SK-N-SH (cell line): ENCODE measurements at places on chromosomes 4 and X. TPM values are rescaled to one million over a fixed set of nuclear protein-coding genes. Genes with fewer than 3 reads are reported as not detected.

PWWP3B gene
- polyA plus RNA-seq, result not detected in 2 replicates

TRPC5OS gene
- polyA plus RNA-seq, result not detected in 2 replicates

DNA sequence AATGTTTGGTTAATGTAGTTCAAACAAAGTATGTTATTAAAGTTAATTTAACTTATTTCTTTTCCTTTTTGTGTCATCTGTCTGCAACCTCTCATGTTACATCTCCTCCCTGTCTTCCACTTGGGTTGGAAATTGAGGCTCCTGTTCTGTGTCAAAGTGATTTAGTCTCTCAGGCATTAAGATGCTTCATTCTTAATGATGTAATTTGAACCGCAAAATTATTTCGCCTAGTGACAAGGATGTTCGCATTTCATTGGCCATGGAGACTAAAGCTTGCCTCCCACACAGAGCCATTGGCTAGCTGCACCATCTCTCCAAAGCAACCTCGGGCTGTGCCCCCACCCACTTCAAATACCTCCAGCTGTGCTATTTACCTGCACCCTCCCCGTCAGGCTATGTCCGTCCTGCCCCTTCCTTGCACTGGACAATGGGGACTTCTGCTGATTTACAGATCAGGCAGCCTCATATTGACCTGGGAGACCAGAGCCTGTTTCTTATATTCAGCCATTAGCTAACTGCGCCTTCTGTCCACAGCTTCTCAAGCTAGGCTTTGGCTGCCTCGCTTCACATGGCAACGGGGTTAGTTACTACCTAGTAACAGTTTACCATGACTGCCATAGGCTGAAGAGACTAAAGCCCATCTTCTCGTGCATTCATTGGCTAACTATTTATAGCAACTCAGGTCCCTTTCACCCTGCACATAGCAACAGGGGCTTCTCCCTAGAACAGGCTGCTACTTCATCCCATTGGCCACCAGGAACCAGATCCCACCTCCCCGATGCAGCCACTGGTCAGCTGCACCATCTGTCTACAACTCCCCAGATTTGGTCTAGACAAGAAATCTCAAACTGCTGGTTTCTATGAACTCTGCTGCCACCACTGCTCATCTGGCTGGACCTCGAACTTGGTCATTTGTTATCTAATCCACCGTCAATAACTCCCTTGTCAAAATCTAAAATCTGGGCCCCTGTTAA is 8.6 kb upstream of the ZNF157 start:
- peaks cover 8% of the 10 kb centered on the region; the same call in 1 of the 2 replicates for H3K4me1 ChIP-seq
- H3K27ac ChIP-seq, result peak overlapping the region; percentile 95
- H3K27me3 ChIP-seq, result no peaks in the 10 kb centered on the region; the same call in 1 of the 2 replicates
- peak; percentile 80 for DNase-seq

DNA sequence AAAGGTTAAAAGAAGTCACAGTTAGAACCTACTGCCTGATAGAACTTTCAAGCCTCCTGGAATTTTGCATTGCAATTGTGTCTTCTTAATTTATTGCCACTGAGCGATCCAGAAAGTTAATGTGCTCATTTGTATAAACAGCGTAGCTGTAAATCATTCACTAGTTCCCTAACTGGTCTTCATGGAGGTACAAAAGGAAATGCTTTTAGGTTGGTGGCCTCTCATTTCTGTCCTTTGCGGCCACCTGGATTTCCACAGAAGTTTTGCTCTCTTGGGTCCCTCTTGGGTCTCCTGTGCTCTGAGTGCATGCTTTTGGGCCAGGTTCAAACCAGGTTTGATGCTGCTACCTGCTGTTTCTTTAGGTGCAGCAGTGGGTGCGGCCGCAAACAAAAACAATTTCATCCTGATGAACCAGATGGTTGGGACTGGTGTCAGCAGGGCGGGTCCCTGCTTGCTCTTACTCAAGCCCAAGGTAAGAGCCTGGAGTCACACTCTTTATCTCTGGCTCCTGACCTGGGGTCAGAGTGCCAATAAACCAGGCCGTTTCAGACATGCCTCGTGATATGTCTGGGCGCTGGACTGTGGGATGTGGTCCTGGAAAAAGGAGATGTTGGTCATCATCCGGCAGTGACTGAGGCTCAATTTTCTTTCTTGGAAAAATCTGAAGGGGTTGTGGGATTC is 270.1 kb downstream of the PTTG2 start:
- no peak overlapping the region for H3K27ac ChIP-seq
- DNase-seq, result no peak
- H3K4me3 ChIP-seq, result no peak overlapping the region
- H3K36me3 ChIP-seq, result no peaks in the 10 kb centered on the region

DNA sequence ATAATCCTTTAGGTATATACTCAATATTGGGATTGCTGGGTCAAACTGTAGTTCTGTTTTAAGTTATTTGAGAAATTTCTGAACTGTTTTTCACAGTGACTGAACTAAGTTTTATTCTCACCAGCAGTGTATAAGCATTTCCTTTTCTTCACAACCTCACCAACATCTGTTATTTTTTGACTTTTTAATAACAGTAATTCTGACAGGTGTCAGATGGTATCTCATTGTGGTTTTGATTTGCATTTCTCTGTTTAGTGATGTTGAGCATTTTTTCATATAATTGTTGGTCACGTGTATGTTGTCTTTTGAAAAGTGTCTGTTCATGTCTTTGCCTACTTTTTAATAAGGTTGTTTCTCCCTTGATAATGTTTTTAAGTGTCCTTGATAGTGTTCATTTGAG is 112.6 kb downstream of the LINC00632 start:
- no peaks in the 10 kb centered on the region for H3K36me3 ChIP-seq
- H3K27ac ChIP-seq, result no peak overlapping the region
- peaks cover 13% of the 10 kb centered on the region; the same call in 1 of the 2 replicates for H3K27me3 ChIP-seq
- H3K4me1 ChIP-seq, result no peaks in the 10 kb centered on the region
- H3K4me3 ChIP-seq, result no peak overlapping the region
- no peak for DNase-seq

DNA sequence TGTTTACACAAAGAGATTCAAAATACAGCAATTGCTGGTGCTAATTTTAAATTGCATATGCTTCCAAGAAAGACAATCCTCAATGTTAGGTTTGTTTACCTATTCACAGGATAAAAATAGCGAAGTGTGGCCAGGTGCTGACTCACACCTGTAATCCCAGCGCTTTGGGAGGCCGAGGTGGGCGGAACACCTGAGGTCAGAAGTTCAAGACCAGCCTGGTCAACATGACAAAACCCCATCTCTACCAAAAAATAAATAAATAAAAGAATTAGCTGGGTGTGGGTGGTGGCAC is 77.7 kb downstream of the OPHN1 start:
- no peak overlapping the region for H3K27ac ChIP-seq
- no peaks in the 10 kb centered on the region for H3K4me1 ChIP-seq
- no peaks in the 10 kb centered on the region for H3K27me3 ChIP-seq

GRCh38 chrX:153384390-153384789 is 16.8 kb downstream of the PNMA6E start:
- no peaks in the 10 kb centered on the region for H3K36me3 ChIP-seq
- H3K27me3 ChIP-seq, result peaks cover 23% of the 10 kb centered on the region; the same call in 1 of the 2 replicates
- peaks cover 3% of the 10 kb centered on the region; the same call in 1 of the 2 replicates for H3K4me1 ChIP-seq
- no peak overlapping the region for H3K4me3 ChIP-seq
